CD4-positive, alpha-beta T cell treated with Interleukin-2 at 100 ng/mL for 4 hours (primary cell): ENCODE measurements at places on chromosomes 11 and 22.

DNA sequence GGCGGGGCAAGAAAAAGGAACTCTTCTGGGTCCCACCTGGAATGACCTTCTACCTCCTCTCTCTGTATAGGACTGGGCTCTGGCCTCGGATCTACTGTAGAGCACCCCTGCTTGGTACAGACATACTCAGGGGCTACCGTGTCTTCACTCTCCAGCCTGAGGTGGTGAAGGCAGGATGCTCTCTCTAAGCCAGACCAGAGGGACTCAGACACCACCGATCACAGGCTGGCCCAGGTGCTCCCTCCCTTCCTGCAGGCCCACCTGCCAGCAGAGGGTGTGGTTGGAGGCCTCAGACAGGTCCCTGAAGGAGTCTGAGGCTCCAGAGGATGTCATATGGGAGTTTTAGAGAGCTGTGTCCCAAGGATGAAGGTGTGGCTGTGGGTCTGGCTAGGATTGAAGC lies 4.1 kb downstream of the NHERF4 start:
- DNase-seq = no peak

GRCh38 chr22:23218053-23218866 lies 38.0 kb downstream of the BCR start:
- DNase-seq = no peak

DNA sequence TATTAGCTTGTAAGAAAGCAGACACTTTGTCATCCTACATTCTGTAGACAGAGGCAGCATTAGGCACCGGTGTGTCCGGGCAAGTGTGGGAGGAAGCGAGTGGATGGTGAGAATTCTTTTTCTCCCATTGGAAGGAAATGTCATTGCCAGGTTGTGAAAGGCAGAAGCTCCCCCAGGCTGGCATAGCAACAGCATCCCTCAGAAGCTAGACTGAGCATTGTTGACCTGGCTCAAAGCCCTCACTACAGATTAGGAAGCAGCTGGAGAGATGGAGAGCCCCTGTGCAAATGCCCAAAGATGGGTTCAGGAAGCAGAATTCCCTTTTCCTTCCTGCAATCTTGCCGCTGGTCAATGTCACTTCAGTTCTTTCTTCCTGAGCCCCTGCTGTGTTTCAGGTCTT lies 1299.3 kb downstream of the TBC1D22A start:
- no peak for DNase-seq

DNA sequence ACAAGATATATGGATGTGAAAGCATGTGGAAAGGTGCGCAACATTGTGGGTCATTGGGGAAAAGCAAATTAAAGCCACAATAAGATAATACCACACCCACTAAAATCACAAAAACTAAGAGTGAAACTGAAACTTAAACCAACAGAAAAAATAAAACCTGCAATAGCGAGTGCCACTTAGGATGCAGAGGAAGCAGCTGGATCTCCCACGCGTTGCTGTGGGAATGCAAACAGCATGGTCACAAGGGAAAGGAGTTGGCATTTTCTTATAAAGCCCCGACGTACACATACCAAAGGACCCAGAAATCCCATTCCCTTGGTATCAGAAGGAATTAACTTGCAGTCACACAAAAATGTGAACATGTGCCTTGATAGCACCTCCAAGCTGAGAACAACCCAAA lies 712.0 kb downstream of the TBC1D22A start:
- no peak for DNase-seq

DNA sequence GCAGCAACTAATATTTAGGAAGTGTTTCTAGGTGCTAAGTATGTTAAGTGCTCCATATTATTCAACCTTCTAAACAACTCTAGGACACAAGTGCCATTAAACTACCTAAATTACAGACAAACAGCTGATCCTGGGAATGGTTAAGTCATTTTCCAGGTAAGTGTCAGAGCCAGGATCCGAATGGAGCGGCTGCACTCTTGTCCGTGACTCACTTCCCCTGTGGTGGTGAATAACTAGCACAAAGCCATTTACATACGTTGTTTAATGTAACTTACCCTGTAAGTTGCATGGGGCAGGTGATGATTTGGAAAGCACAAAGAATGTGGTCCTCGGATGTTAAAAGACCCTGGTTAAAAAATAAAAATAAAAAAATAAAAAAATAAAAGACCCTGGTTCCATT lies 8.8 kb upstream of the PRG2 start:
- DNase-seq = no peak

GRCh38 chr22:44458044-44459020 lies 39.7 kb downstream of the RTL6 start:
- DNase-seq = no peak

GRCh38 chr11:57675176-57675941 lies 7.4 kb downstream of the ZDHHC5 start:
- no peak for DNase-seq

DNA sequence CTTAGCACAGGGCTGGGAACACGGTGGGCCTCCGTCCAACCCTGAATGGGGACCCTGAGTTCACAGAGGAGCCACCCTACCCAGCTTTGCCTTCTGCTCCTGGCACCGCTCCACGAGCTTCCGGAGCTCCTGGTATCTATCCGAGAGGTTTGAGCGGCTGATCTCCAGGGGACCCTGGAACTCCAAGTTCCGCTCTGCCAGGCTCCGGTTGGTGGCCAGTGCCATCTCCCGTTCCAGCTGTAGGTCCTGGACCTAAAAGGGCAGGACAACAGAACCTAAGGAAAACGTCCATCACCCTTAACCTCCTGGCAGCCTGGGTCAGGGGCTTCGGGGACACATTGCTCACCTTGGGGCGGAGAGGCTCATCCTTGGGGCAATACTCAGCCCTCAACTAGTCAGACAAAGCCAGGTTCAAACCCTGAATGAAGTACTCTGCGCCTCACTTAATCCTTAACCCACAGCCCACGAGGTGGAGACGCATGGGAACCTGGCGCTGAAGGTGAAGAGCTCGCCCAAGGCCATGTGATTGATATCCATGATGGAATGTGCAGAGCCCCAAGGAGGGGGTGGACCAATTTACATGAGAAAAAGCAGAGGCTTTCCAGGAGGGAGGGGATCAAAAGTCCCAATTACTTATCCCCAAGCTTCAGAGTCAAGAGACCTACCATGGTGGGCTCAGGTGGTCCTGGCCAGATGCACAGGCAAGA lies 27.1 kb downstream of the VPS37C start:
- no peak for DNase-seq

DNA sequence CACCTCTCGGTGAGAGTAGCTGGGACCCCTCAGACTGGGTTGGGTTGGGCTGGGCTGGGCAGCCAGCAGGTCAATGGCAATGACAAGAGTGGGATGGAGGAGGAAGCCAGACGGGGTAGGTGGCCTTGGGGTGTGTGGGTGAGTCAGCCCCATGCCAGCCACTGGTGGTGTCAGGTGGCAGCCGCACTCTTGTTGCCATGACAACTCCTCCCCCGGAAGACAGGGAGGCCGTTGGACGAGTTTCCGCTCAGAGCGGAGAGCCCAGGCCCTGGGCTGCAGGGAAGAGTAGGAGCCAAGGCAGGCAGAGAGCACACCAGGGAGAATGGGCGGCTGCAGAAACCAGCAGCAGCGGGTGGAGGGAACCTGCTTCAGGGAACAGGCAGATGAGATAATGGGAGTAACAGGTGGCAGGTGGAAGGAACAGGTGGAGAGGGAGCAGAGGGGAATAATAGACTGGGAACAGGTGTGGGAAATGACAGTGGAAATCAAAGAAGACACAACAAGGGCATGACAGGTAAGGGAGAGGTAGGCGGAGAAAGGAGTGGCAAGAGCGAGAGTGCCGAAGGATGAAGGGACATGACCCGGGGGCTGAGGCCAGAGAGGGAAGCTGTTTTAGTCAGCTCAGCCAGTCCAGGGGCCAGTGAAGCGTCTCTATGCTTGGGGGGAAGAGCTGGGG lies 8.7 kb downstream of the SPTBN2 start:
- DNase-seq = peak; percentile 22

DNA sequence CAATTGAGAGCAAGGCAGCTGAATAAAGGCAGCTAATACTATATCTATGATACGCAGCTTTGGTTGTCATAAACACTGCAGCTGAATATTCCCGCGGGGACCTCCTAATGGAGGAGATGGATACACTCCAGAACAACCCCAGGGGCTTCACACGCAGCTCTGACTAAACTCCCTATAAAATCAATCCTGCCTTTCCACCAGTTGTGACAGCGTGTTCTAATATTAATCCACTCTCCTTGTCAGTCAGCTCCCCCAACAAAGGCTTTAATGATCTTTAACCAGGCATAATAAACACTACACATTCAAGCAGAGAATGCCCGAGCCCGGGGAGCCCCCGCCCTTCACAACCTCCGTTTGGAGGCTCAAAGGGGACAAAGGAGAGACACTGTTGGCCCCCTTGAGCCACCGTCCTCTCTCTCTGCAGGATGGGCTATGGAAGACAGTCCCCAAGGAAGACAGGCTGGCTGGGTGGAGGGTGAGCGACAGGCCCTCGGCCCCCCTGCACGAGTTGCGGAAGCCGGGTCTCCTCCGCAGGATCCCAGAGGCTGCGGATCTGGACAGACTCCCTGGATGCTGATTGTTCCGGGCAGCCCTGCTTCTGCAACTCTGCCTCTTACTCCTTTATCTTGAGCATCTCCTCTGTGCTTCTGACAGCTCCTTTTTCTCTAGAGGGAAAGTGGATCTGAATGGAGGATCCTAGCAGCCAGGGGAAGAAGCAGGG lies 565.2 kb downstream of the BUD13 start:
- DNase-seq = no peak

DNA sequence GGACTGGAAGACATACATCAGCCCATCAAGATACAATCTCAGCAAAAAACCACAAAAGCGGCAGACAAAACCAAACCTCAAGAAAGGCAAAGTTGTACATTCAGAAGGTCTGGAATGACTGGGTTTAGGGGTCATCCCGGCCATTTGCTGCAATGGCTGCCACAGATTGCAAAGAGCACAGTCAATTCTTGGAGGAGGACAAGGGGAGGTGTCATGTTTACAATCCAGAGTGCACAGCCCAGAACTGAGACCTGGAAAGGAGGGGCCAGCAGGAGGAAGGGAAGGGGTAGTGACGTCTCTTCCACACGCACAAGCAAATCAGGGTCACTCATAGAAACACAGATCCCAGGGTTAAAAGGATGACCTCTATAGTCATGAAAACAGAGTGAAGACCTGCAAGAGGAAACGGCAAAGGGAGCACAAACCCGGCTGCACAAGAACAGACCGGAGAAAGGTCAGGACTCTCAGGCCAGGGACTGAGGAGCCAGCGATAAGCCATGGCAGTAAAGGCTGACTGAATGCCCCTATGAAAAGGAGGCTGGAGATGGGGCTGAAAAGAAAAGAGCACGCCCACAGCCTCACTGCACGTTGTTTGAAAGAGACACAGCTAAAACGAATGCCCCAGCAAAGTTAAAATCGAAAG lies 18.2 kb upstream of the MUC5AC start:
- no peak for DNase-seq
